ENCODE measurements at places on chromosomes 5 and 9.
A peak's percentile ranks its signal among the peaks of the same experiment; 100 is the strongest.

DNA sequence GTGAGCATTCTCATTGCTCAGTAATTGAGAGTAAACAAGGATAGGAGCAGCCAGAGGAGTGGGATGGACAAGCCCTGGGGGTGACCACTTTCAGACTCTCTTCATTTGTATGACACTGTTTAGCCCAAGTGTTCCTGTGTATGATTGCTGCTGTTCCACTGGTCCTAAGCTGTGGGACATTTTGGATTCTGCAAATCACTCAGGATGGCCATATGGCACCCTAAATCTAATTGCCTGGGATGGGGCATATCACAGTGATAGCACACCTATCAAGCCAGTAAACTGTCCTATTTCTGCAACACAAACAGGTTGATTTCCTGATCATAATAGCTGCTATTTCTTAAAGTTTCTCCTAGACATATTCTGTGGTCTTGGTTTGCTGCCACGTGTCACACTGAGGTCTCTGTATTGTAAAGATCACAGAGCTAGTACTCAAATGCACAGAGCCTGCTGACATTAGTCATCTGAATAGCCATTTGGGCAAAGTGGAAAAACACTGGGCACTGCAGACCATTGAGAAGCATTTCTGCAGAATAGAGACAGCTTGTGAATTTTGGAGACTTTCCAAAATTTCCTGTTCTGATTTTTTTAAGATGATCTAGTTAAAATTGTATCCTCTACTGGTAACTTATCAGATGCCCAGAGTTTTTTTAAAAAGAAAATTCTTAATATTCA is 320.2 kb downstream of the RFX3 start:
- DNase-seq, result no peak

- no peak for DNase-seq
Observed at GRCh38 chr9:34334916-34335315, 5.5 kb downstream of the NUDT2 start.

- DNase-seq, result no peak
Observed at GRCh38 chr9:109349421-109349846, 28.6 kb upstream of the EPB41L4B start.

DNA sequence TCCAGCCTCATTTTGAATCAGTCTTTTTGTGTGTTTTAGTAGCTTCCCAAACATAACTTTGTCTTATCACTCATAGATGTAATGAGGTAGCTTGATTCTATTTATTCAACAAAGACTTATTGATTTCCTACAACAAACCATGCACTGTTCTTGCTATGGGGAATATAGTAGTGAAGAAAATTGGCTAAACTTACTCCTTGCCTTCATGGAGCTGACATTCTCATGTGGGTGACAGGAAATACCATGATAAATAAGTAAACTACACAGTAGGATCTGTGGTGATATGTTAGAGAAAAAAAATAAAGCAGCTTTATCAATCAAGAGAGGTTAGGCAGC is 255.7 kb upstream of the TNC start:
- DNase-seq, result no peak

GRCh38 chr5:135501965-135502364 is 33.8 kb downstream of the NEUROG1 start:
- DNase-seq, result no peak

- no peak for DNase-seq
Observed at GRCh38 chr9:121071370-121071755, 3.4 kb upstream of the CNTRL start.

GRCh38 chr9:27118916-27119315 is 9.9 kb downstream of the TEK start:
- DNase-seq, result no peak

GRCh38 chr9:36154331-36154952 is 14.7 kb upstream of the CCIN start:
- DNase-seq, result peak; percentile 81

DNA sequence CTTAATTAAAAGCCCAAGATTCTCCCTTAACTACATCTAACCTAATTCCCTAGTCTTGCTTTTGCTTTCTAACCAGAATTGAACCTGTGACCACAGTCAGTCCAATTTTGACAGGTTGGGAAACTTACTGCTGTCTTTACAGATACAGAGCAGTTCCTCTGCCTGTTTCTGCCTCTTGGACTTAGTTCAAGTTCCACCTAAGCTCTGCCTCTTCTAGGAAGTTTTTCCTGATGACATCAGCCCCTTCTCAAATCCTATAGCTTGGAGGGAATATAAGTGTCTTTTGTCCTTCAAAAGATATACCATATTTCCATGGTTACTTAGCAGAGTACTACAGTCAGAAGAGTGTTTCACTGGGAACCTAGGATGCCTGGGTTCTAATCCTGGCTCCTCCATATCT is 31.7 kb downstream of the BRINP1 start:
- no peak for DNase-seq

DNA sequence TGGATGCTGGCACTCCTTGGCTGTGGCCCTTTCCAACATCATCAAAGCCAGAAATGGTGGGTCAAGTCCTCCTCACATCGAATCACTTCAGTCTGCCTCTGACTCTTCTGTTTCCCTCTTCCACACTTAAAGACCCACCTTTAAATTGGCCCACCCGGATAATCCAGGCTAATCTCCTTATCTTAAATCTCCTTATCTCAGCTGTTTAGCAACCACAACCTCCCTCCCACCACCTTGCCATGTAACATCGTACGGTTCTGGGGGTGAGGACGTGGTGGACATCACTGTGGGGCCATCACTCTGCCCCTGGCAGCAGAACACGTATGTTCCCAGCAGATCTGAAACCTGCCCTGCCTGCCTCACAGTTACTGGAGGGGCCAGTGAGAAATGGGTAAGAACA is 11.5 kb downstream of the IGFBPL1 start:
- no peak for DNase-seq

GRCh38 chr5:159697530-159697929 is 218.8 kb upstream of the ADRA1B start:
- DNase-seq, result no peak

- DNase-seq, result no peak
Observed at GRCh38 chr5:171926311-171926710, 80.1 kb downstream of the FBXW11 start.

DNA sequence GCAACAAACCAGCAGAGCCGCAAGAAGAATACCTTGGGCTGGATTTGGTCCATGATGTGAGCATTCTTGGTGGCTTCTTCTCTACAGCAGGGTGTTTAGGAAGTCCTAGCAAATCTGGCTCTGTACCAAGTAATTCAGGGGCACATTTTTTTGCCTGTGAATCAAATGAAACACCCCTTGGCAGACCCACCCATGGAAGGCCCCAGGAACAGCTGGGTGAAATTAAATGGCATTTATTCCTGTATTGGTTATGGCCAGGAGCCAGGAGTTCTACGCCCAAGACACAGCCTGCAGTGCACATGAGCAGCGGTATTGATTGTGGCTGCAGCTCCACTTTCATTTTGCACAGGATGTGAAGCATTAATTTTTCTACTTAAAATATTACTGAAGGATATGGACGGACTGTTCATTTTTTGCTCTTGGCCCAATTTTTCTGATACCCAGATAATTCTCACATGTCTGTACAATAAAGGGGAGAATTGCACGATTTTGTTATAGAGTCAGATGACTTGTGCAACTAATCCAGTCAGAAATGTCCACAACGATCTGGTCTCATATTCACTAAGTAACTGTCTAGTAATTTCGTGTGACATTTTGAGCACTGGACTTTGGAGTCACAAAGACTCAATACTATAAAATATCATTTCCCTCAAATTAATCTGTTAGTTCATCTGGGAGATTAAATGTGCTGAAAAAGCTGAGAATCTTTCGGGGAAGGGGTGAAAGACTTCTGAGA is 120.7 kb upstream of the APC start:
- peak; percentile 29 for DNase-seq

DNA sequence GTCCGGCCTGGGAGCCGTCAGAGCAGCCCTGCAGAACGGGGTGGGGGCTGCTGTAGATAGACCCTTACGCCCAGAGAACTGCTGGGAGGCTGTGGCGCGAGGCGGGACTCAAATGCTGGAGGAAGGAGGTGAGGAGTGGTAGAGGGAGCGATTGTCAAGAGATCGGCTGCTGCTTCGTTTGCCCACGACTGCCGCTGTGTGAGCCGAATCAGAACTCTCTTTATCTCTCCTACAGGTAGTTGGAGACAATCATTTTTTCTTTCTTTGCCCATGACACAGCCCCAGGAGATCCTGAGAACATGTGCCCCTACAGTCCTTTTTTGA is 456 bp downstream of the ZNF79 start:
- DNase-seq, result no peak

DNA sequence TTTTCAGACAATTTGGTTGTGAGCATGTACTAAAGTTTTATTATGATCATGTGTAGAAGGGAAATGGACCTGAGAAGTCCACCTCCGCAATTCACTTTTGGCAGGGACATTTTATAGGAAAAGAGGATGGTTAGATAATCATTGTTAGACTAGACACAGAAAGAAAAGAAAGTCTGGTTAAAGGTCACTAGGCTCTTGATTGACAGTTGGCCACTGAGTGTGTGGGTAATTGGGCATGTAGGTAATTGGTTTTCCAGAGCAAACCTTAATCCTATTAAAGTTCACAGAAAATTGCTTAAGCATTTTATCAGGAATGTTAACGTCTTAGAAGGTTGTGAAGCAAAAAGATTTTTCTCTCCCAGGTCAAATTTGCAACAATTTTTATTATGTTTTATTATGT is 158.5 kb upstream of the CLINT1 start:
- DNase-seq, result no peak

DNA sequence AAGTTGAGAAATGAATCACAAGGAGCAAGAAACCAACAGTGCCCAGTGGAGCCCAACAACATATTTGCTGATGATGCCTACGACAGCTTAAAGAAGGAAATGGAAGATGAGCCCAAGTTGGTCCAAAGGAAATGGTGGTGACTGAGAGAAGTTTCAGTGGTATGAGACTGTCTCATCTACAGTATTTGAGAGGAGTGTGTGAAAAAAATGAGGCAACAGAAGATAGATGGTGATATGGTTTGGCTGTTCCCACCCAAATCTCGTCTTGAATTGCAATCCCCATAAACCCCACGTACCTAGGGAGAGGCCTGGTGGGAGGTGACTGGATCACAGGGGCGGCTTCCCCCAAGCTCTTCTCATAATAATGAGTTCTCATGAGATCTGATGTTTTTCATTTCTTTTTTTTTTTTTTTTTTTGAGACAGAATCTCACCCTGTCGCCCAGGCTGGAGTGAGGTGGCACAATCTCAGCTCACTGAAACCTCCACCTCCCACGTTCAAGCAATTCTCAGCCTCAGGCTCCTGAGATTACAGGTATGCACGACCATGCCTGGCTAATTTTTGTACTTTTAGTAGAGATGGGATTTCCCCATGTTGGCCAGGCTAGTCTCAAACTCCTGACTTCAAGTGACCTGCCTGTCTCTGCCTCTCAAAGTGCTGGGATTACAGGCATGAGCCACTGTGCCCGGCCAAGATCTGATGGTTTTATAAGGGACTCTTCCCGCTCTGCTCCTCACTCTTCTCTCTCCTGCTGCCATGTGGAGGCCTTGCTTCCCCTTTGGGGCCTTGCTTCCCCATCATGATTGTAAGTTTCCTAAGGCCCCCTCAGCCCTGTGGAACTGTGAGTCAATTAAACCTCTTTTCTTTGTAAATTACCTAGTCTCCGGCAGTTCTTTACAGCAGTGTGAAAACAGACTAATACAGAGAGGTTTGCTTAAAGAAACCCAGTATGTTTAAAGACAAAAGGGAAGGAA is 30.2 kb downstream of the EFCAB9 start:
- no peak for DNase-seq

GRCh38 chr9:34125681-34126206 is 754 bp downstream of the DCAF12 start:
- no peak for DNase-seq

DNA sequence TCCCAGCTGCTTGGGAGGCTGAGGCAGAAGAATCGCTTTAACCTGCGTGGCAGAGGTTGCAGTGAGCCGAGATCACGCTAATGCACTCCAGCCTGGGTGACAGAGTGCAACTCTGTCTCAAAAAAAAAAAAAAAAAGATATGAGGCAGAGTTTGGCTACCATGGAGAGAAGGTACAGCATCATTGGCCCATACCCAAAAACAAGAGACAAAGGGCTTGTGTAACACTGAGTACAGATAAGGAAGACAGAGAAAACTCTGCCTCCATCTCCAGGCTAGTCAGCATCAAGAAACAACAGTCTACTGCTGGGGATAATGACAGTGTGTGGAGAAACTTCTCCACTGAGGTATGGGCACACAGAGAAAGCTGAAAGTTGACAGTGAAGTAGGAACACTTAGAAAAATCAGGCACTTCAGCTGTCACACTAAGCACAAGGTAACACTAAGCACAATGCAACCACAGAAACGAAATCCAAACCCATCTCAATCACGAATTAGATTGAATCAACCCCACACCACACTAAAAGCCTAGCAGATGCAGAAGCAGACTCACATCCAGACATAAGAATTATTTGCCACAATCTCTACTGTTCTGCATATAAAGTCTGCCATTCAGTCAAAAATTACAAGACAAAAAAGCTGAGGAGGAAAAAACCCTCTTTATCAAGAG is 10.5 kb downstream of the PJA2 start:
- no peak for DNase-seq

DNA sequence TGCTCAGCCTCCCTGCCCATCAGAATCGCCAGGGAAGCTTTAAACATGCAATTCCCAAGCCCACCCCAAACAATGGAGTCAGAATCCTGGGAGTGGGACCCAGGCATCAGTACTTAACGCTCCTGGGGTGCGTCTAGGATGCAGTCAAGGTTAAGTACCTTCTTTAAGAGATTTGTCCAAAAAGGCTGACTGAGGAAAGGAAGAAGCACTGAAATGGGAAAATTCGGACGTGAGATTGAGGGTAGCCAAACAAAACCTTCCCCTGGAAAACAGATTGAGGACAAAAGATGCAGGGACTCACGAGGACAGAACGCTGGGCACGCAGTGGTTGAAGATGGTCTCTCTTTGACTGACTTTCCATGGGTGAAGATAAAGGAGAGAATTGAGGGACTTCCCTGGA is 143.5 kb downstream of the MTX3 start:
- no peak for DNase-seq

DNA sequence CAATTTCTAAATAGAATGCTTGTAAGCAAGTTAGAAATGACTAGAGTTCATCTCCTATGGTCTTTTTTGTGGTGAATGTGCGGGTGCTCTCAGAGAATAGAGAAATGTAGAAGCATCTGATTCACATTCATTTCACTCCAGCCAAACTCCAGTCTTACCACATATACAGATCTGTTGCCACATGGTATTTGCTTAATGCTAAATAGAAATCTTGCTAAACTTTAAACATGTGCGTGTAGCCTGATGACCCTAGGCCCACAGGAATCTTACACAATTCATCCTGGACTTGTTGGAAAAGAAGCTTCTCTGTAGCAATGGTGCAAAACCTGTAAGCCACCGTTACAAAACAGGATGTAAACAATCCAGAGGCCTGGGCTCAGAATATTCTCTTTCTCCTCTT is 135.2 kb downstream of the PCSK1 start:
- DNase-seq, result no peak

DNA sequence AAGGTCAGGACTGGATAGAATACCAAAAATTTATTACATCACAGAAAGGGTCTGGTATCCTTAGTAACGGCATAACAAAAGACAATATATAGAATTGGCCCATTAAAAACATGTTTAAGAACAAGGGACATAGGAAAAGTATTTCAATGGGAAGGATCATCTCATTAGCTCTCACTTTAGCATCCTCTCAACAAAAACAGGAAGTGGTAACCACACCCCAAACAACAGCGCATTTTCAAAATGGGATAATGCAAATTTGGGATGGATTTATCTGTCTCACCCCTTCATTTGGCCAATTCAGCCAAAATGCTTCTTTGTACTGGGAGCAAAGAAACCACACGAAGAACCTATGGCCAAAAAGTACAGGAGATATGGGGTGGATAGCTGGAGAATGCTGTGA is 9.8 kb upstream of the UGT3A1 start:
- DNase-seq, result no peak

Data from right hindlimb (tissue), 1 donor.